Activated CD8-positive, alpha-beta memory T cell treated with anti-CD3 and anti-CD28 coated beads for 4 hours (primary cell): ENCODE measurements at places on chromosomes 3 and 15.

GRCh38 chr3:167729591-167729990 lies 5.1 kb downstream of the PDCD10 start:
- no peak for DNase-seq

DNA sequence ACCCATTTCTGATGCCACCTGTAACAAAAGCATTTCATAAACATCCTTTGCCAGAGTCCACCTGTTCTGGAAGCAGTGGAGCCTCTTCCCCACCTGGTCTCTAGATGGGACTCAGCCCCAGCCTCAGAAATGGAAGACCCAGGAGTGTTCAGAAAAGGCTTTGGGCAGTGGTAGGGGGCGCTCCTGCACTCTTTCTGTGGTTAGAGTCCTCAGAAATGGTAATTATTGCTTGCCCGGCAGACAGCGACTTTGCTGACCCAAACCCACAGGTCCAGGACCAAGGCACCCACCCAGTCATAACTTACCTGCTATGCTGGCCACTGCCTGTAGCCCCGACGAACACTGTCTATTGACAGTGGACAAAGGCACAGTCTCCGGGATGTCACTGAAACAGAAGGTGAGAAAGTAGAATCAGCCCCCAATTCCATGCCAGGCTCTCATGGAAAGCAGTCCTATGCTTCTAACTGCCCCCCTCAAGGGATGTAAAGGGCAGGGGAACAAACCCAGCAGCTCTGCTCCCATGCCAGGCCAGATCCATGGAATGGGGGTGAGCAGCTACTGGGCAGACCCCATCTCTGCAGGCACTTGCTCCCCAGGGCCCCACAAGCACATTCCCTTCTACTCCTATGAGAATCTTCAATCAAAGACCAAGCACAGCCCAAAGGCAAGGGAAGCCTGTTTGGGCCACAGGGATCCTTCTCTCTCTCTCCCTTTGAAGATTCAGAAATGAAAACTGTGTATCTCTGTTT lies 5.1 kb downstream of the ACAA1 start:
- DNase-seq: no peak

DNA sequence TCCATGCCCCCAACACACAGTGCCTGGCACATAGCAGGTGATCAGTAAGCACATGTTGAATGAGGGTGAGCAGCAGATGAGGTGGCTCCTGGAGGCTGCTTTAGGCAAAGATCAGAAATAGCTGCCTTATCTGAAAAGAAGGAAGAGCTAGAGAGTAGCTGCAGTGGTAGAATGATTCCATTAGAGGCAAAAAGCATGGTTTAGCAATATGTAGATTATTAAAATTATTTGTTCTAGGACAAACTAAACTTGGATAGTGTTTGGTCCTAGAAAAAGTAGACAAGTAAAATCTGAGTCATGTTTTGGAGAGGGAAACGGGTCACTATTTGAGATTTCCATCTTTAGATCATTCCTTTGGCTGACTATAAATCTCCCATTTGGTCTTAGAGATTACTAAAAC lies 32.1 kb downstream of the KIF7 start:
- DNase-seq: no peak

DNA sequence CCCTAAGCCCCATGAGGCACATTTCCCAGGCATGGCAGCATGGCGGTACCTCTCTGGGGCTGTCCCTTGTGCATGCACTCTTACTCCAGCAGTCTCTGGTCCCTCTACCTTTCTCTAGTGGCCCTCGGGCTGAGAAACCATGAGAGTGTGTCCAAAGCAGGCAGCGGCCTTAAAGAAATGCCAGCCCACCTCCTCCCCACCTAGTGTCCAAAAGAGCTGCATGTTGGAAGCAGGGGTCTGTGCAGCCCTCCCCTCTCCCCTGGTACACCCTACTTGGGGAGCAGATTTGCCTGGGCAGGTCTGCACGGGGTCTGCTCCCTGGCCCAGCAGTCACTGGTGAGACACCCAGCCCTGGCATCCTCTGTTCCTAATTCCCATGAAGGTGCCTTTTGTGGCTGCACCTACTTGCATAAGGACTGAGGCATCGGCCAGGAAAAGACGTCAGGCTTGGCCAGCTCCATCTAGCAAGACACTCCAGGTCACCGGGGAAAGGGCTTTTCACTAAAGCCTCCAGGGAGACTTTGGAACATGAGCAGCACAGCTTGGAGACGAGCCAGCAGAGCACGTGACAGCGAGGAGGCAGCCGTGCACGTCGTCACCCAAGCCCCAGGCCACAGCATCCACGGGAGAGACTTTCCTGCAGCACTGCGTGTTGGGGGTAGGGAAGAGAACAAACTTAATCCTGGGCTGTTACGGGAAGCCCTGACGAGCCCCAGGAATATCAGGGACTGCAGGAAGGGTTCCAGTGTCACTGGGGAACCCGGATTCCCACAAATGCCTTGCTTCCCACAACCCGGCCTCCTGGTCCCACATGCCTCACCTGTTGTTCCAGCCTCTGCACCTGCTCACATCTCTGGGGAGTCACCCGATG lies 38.8 kb downstream of the TM2D3 start:
- no peak for DNase-seq

GRCh38 chr3:44721231-44722102 lies 8.0 kb upstream of the ZNF501 start:
- DNase-seq: no peak

DNA sequence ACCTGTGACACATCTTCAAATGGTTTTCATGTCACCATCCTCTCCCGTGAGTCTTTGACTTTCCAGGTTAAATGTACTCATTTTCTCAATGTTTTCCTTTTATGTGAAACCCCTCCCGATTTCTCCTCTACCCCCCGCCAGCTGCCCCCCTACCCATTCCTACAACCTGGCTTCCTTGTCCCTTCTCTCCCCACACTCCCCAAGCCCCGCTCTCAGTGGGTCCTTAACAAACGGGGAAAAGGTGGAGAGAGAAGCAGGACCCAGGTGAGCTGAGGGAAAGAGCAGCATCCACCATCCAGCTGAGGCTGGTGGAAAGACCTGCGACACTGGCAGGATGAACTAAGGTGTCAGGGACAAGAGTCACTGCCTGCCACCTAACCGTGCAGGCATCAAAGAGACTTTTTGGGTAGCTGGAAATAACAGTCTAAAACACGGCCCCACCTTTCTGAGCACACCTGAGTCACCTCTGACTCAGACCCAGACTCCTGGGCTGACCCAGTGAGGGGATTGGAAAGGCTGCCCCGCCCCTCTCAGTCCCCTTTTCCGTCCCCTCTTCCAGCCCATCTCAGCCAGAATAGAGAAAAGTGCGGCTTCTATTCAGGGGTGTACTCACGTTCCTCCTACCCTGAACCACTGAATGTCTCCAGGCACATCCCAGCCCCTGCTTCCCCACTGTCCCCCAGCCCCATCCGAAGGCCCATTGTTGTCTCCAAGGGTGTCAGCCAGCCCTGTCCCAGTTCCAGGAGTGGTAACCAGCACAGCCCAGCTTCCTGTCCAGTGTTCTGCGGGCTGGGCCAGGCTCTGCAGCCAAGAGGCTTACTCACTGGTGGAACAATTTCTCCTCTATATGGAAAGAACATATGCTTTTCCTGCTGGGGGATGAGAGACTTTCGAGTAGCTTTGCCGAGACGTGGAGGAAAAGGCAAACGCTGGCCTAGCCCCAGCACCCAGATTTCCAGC lies 20.4 kb downstream of the ISG20 start:
- DNase-seq: no peak

DNA sequence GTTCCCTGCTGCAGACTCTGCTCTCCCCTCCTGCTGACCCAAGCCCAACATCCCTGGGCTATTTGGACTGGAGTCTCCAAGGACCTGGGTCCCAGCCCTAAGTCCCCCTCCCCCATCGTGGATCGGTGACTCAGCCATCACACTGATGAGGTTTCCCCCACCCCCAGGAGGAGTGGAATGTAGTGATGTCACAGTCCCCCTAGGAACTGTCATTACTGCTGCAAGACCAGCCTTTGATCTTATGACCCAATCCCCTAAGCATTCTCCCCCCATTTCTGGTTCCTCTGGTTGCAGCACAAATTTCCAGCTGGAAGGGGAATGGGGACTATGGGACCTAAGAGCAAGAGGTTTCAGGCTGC lies 63.4 kb upstream of the CSPG4 start:
- DNase-seq: no peak

- no peak for DNase-seq
Observed at GRCh38 chr3:128343287-128344051, 123.2 kb downstream of the DNAJB8 start.

DNA sequence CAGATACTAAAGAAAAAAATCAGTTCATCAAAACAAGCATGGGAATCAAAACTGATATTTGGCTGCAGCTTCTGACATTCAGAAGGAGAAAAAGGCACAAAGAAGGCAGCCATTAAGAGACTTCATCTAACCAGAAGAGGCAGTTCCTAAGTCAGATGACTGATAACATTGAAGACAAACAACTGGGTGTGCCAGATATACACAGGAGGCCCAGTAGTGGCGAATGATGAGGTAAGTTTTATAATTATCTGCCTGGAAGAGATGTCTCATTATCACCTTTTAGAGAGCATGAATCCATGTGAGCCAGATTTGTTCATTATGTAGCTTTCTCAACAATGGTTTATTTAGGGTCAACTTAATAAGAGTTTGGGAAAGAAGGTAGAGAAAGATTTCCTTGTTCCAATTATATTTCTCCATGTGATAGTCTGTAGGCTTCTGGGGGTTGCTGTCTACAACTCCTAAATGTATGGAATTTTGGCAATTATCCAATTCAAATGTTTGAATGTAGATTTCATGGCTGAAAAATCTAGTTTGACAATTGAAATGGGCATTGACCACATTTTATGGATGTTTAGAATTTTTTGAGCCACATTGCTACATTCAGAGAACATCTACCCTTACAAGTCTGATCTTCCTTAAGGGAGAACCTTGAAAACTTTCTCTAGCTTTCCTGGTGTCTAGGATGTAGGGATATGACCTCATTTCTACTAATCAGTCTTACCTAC lies 50.4 kb upstream of the RASGRF1 start:
- no peak for DNase-seq

DNA sequence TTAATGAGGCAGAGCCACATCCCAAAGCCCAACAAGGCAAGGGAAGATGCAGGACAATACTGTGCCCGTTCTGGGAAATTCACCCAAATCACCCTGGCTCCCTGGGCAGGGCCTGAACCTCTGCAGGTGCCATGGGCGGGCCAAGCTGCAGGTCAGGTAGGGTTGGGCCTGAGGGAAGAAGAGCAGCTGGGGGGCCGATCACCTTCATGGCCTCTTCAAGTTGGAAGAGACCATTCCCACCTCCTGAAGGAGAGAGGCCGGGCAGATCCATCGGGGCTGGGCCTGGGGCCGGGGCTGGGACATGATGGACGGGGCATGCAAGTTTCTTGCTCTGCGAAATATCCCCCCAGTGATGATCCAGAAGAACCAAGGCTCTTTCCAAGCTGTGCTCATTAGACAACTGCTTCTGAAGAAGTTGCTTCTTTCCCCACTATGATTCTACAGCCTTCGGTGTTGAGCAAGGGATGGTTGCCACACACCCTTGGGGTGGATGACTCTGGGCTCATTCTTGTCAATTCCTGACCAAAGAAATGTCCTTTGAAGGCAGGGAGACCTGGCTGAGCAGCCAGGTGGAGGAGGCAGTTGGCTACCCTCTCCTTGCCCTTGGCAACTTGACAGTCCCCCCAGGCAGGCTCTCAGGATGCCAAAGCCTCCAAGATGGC lies 38.2 kb downstream of the KLHL25 start:
- DNase-seq: no peak

DNA sequence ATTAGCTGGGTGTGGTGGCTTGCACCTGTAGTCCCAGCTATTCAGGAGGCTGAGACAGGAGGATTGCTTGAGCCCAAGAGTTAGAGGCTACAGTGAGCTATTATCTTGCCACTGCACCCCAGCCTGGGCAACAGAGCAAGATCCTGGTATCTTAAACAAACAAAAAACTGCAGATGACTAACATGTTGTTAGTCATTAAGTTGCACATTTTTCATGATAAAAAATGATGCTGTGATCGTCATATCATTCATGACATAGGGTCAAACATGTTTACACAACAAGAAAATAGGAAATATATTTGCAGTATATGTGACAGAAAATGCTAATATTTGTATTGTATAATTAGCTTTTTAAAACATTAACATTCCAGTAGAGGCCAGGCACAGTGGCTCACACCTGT lies 20.2 kb upstream of the DAPK2 start:
- no peak for DNase-seq

GRCh38 chr15:96622714-96623113 lies 292.2 kb downstream of the NR2F2 start:
- no peak for DNase-seq

DNA sequence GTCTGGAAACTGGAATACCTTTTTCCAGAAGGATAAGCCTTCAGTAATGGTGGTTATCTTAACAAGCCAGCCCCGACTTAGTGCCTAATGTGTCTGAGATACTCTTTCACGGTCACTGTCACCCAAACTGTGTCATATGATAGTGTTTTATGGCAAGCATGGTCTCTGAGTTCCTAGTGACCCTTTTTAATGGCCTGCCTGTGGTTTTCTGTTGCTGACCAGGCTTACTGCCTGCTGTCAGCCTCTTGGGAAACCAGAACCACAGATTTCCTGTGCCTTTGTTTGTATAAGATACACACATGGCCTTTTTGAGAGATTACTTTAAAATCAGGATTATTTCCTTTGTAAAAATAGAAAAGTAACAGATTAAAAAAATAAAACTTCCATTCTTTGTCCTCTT lies 22.4 kb downstream of the HPS3 start:
- DNase-seq: no peak
